ENCODE measurements at places on chromosomes 16 and 17.

- no peak for DNase-seq
These were observed 97.8 kb upstream of the CORO6 start for GRCh38 chr17:29720551-29720950.

GRCh38 chr17:20965492-20965891 lies 77.3 kb downstream of the USP22 start:
- DNase-seq: no peak

- peak; percentile 31 for DNase-seq
These were observed 666 bp upstream of the METTL9 start for GRCh38 chr16:21598701-21599121.

DNA sequence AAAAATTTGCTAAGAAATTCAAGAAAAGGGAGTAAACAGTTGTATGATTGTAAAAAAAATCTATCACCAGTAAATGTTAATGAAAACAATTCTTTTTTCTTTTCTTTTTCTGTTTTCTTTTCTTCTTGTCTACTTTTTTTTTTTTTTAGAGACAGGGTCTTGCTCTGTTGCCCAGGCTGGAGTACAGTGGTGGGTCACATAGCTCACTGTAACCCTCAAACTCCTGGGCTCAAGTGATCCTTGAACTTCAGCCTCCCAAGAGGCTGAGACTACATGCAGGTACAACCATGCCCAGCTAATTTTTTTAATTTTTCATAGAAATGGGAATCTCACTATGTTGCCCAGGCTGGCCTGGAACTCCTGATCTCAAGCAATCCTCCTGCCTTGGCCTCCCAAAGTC lies 57.2 kb upstream of the SIAH1 start:
- DNase-seq: no peak

GRCh38 chr16:84643180-84643583 lies 5.1 kb upstream of the KLHL36 start:
- DNase-seq: peak; percentile 44

Measured in CD14-positive monocyte (primary cell).